ENCODE measurements at places on chromosomes 5 and 9.

DNA sequence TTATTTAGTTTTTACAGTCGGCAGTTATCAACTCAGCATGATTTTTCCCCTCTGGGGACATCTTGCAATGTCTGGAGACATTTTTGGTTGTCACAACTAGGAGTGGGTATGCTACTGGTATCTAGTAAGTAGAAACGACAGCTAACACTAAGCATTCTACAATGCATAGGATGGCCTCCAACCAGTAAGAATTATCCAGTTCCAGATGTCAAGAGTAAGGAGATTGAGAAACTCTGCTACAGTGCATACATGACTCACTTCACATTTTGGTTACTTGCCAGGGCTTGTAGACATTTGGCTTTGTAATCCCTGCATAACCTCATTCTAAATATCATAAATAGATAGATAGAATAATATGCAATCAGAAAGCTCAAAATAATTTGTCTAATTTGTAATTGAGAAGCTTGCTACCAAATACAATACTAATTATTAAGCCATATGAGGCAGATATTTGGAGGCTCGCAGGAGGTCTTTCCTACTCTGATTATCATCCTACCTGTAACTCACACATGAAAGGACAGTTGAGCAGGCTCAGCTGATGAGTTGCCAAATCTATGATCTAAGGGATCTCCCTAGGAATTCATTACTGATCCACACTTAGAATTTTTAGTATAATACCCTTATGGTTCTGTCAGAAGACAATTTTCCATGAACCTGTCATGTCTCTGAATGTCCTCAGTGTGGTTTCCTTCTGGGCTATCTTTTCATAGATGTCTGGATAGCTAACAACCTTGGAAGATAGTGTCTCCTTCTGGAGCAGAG is 346.9 kb upstream of the TLE4 start:
- no peak for DNase-seq

GRCh38 chr9:99116003-99116411 is 11.1 kb downstream of the TGFBR1 start:
- no peak for DNase-seq

DNA sequence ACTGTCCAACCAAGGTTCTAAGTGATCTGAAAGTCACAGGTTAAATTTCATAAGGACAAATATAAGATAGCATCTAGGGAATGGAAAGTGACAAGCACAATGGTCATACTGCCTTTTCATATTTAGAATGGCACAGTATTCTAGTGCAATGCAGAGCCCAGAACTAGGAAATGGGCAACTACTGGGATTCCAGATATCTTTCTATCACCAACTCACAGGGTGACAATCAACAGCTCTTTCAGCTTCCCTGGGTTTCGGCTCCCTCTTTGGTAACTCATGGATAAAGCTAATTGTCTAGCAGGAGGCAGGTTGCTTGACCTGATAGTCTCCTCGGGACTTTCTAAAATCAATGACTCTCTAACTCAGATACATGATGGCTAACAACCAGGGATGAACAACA is 60.4 kb downstream of the NR3C1 start:
- DNase-seq: no peak

DNA sequence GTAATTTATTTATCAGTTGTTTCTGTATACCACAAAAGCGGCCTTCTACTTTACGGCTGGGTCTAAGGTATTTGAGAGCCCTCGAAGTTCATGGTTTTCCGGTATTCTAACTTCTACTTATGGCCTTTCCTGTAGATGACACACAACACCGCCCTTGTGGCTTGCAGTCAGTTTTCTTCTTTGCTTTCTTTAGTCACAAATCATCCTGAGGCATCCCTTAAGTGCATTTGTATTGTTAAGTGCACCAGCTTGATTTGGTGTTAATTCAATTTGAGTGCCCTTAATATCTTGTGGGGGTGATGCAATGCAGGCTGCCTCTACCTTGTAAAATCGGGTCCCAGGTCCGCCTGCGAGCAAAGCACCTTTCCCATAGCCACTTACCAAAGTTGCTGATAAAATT is 511.9 kb downstream of the CCDC171 start:
- DNase-seq: no peak

DNA sequence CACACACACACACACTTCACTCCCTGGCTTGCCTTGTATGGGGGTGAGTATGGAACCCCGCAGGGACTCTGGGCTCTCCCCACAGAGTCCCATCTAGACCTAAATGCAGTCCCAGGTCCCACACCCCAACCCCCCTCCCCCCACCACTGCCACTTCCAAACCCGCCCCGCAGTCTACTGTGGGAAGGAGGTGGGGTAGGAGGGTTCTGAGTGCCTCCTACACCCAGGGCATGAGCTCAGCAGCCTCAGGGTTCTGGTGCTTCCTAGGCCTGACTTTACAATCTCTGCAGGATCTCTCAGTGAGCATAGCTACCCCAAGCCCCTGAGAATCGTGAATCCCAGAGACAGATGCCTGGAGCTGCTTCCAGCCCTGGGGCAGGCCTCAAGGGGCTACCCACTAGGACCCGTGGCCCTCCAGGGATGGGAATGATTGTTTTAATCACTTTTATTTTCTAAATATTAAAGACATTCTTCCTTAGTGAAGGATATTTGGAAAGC is 1.5 kb upstream of the NACC2 start:
- DNase-seq: peak; percentile 33

DNA sequence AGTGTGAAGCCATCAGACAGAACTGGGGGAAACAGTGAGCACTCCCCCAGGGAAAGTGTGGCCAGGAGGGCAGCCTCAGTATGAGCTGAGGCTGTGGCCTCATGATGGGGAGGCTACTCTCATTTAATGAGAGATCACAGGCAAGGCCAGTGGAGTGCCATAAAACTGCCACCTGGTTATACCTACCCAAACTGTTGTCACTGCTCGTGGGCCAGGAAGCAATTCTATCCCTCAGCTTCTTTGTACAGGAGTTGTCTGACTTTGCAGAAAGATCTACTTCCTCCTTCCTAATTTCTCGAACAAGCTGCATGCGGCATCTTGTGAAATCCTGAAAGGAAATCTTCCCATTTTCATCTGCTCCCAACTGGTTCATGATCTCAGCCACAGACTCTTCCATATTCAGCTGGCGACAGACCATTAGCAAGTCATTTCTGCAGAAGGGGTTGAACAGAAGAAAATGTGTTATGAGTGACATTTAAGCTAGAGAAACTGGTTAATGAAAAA is 50.0 kb downstream of the TSSK1B start:
- no peak for DNase-seq

GRCh38 chr5:156758011-156758791 is 91.9 kb upstream of the PPP1R2B start:
- no peak for DNase-seq

GRCh38 chr9:124297915-124298645 is 40.3 kb downstream of the NEK6 start:
- no peak for DNase-seq

DNA sequence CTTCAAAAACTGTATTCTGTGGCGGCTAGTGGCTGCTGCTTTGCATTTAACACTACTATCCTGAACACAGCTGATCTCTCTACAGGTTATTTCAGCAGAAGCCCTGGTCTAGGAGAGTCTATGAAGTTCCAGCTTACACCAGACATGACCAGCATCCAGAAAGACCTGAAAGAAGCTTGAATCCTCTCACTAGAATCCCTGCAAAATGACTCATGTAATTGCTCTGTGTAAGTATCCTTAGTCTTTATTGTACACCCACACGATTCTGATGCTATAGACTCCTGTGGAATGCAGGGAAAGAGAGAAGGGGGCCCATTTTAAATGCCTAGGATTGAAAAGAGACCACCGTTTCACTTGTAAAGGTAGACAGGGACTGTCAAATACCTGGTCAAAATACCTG is 859 bp upstream of the GRIA1 start:
- DNase-seq: no peak

GRCh38 chr5:19986031-19986619 is 1.9 kb downstream of the CDH18 start:
- no peak for DNase-seq

- no peak for DNase-seq
These were observed 99.7 kb downstream of the ST8SIA4 start for GRCh38 chr5:100803397-100803796.

DNA sequence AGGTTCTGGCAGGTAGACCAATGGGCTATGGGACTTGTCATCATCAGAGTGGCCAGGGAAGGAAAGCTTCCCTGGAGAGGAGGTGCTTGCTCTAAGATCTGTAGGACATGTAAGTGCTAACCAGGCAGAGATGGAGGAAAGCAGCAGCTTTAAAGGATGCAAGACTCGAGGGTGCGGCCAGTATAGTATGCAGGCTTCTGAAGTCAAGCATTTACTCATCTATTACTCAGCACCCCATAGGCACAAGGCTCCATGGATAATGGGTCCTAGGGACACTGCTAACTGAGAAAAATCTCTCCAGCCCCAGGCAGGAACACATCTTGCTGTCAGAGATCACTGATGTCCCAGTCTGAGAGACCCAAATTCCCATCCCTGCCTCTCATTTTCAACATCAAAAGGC is 49.7 kb downstream of the WWC1 start:
- no peak for DNase-seq

GRCh38 chr9:82480921-82481320 is 492.3 kb downstream of the SPATA31D1 start:
- no peak for DNase-seq

DNA sequence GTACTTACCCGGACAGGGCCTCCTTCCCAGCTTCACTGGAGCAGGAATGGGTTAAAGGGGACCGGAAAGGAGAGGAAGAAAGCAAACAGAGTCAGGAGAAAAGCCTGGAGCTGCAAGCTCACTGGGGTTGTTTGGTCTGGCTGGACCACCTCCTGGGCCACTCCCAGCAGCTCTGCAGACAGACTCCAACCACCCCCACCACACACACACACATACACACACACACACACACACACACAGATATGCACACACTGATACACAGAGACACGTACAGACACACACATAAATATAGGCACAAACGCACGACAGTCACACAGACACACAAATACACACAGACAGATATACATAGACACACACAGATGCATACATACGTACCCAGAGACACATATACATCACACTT is 34.9 kb upstream of the SYNPO start:
- DNase-seq: no peak

DNA sequence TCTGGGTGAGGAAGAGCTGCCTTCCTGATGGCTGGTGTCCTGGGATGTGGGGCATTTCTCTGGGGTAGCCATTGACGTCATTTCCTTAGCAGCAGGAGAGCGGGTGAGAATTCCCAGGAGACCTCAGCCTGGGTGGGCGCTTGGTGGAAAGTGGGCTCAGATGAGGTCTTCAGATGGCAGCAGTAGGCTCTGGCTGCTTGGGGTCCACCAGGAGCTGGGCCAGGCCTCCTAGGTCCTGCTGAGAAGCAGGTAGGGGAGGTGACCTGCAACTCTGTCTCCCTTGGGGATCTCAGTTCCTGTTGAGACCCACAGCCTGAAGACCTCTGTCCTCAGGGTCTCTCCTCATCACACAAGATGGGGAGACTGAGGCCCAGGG is 31.5 kb downstream of the FAM163B start:
- no peak for DNase-seq

GRCh38 chr5:174982485-174982884 is 258.1 kb downstream of the MSX2 start:
- no peak for DNase-seq

- no peak for DNase-seq
These were observed 1.1 kb upstream of the ANKS6 start for GRCh38 chr9:98797491-98797890.

GRCh38 chr5:124789104-124789605 is 42.7 kb upstream of the ZNF608 start:
- no peak for DNase-seq

DNA sequence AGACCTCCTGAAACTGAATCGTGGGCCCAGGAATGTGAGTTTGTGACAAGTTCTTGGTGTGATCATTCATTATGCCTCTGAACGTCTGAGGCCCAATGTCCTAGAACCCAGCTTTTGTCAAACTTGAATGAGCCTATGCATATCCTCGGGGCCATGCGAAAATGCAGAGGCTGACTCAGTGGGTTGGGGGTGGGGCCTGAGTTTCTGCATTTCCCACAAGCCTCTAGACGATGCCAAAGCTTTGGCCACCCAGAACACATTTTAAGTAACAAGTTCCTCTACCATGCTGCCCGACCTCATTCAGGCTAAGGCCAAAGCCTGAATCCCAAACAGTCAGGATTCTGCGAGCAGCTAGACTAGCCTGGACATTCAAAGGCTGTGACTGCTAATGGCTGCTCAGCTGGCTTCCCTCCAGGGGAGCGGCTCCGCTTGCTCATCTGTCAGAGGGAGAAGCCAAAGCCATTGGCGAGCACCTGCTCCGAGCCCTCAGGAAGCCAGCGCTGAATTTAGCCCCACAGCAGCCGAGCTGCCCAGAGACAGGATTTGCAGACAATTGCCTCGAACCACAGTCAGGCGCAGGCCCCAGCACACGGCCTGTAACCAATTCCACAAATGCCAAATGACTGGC is 177.5 kb downstream of the ZDHHC21 start:
- no peak for DNase-seq

DNA sequence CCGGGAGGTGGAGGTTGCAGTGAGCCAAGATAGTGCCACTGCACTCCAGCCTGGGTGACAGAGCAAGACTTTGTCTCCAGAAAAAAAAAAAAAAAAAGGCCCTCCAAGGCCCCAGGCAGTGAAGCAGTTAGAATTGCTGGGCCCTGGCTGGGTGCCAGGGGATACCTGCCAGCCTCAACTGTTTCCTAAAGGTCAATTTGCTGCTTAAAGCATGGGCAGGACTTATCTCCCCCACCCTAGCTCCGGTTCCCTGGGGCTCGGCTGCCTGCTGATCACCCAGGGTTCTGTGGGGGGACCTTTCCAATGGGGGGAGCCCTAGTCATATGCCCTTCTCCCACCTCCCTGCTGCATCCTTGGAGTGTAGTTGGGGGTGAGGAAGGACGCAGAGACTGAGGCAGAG is 25.7 kb downstream of the NCS1 start:
- DNase-seq: no peak

GRCh38 chr9:35262064-35262463 is 100.3 kb downstream of the UNC13B start:
- no peak for DNase-seq

DNA sequence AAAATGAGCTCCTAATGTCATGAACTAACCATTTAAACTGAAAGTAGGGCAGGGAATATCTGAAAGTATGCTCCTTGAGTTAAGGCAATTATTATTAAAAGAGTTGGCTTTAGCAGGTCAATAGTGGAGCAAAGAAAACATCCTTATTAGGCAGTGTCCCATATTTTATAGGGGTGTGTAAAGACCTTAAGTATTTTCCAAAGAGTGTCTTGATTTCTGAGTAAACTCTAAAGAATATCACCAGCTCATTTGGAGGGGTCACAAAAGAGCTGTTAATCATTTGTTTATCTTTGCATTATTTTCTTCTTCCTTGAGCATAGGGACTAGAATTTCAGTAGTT is 109.3 kb downstream of the MUSK start:
- DNase-seq: no peak

GRCh38 chr5:138385660-138386059 is 33.2 kb downstream of the KDM3B start:
- DNase-seq: no peak

GRCh38 chr9:129402931-129403778 is 217.7 kb downstream of the C9orf50 start:
- DNase-seq: no peak

DNA sequence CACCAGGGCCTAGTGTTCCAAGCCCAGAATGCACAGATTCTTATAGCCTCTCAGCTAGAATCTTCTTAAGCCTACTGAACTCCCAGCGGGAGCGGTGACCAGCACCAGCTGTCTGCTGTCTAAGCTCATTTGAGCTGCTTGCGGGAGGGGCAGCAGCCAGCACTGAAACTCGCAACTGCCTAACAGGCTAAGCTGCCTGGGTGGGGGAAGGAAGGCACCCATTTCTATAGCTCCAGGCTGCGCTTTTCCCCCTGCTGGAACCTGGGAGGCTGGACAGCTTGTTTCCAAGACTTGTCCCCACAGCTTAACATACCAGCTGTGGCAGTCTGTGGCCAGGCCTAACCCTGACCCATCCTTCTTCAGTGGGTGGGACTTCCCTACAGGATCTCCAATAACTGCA is 512.9 kb downstream of the EFNA5 start:
- no peak for DNase-seq
